Astrocyte of the spinal cord (primary cell): ENCODE measurements at places on chromosomes 2 and 18.
A peak's percentile ranks its signal among the peaks of the same experiment; 100 is the strongest.

- peak; percentile 99 for DNase-seq
Measured at GRCh38 chr2:174778085-174778981, 14.1 kb upstream of the CHRNA1 start.

DNA sequence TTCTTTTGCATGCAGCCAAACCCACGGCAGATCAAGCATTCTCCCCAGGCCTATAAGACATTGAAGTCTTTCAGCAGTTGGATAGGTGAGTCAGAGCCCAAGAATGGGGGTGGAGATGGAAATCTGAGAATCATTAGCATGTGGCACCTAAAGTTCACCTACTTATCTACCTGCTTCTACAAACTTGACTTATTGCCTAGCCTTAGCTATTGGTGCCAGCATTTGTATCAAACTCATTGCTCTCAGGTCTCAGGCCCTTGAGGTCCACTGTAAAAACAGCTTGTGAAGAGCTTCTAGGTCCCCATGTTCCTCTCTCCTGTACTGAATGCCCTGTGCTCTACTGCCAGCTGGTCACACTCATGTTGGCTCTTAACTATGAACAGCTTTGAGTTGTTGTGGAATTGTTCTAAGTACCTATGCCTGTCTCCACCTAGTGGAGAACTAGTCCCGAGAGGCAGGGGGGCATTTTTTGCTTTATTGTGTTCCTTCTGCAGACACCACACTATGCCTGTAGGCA, 278.4 kb upstream of the SPRED2 start:
- DNase-seq, result no peak

- no peak for DNase-seq
Measured at GRCh38 chr2:39666491-39667101, 879 bp downstream of the TMEM178A start.

- DNase-seq, result peak; percentile 2
Measured at GRCh38 chr18:63924551-63924950, 16.8 kb downstream of the SERPINB10 start.

- DNase-seq, result no peak
Measured at GRCh38 chr2:148926981-148927401, 52.0 kb downstream of the KIF5C start.

DNA sequence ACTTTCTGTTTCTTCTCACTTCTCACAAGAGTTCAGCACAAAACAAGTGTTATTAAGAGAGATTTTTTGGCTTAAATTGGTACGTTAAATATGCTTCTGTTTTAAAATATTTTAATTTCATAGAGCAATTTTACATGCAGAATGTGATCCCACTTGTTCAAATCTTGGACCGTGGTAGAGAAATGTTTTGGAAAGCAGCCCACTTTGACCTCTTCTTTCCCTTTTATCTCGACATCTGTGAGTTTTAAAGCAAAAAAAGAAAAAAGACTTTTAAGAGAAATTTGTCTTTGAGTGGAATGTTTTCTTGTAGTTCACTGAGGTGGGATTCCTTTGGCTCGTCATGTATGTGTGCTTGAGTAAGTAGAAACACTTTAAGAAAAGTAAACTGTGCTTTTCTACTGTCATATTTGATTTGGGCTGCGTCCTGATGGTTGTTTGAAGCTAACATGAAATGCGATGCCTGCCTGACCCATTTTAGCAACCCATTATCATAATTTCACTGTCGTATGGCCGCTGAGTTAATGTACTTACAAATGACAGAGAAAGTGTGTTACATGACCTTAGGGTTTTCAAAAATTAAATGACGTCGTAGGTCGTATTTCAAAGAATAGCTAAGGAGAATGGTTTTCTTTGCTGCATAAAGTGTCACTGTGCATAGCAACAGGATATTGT, 54.5 kb downstream of the TSHZ1 start:
- DNase-seq, result no peak
